ENCODE measurements at places on chromosomes 12 and 14.

GRCh38 chr14:102645746-102646440 is 53.4 kb downstream of the RCOR1 start:
- DNase-seq = no peak

DNA sequence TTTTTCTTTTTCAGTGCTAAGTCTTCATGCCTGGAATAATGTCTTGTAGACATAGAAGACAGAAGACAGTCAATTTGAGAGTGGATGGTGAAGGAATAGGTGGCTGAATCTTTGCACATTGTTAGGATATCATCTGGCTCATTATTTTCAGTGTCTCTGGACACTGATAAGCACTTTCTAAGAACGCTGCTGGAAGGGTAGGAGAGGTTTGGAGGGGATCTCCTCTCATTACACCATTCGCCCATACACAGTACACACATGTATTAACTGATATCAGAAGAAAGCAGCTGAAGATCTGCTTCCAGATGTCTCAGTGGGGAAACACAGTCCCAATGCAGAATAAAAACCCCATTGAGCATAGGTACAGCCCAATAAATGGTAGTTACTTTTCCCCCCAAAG is 461.1 kb upstream of the DCN start:
- no peak for DNase-seq

GRCh38 chr12:69949311-69950002 is 124.4 kb downstream of the MYRFL start:
- no peak for DNase-seq

DNA sequence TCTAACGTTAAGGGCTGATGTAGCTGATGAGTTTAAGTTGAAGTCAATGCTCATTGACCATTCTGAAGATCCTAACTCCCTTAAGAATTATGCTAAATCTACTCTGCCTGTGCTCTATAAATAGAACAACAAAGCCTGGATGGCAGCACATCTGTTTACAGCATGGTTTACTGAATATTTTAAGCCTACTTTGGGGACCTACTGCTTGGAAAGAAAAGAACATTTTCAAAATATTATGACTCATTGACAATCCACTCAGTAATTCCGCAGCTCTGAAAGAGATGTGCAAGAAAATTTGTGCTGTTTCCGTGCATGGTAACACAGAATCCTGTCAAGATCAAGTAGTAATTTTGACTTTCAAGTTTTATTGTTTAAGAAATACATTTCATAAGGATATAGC is 35.0 kb upstream of the NAV3 start:
- no peak for DNase-seq

GRCh38 chr14:75794615-75795038 is 133.6 kb downstream of the TTLL5 start:
- DNase-seq = no peak

GRCh38 chr12:50249464-50250182 is 33.7 kb downstream of the LIMA1 start:
- DNase-seq = no peak

Measured in esophagus squamous epithelium (tissue), 5 donors.